ENCODE measurements at places on chromosomes 6 and 20.

DNA sequence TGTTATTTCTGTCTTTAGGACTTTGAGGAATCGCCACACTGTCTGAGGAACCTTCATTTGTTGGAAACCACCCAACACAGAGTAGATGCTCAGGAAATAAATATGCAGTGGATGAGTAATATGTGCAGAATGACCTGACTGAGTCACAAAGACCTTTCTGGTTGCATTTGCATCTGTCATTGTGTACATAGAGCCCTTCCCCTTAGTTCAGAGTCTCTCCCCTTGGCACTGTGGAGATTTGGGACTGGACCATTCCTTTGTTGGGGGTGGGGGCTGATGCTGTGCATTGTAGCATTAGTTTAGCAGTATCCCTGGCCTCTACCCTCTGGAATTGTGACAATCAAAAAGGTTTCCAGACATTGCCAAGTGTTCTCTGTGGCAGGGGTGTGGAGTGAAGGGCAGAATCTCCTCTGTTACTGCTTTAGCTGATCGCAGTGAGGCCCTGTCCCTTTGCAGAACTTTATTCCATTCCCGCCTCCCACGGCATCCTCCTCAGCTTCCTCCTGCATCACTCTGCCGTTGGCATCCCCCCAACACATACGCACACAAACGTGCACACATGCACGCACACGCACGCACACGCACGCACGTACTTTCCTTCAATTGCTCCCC, 64.5 kb downstream of the EYA2 start:
- no peak for DNase-seq

DNA sequence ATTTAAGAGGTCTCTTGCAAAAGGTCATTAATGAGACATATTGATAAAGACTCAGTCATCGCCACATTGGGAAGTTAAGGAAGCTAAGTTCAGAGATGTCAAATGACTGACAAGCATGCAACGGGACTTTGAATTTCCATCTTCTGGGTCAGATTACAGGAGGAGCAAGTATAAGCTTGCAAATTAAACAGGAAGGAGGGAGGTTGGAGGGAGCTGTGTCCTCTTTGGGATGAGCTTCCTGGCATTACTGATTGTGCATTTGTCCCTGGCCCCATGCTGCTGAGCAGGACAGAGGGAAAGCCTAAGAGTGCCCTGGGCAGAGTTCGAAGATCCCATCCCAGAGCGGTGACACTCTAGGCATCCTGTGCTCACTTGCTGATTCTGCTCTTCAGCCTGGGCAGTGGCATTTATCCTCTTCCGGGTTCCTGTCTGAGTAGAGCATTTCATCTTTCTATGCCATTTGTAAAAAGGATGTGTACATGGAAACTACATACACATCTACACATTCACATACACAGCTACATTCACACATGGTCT, 40.5 kb downstream of the SLC22A1 start:
- no peak for DNase-seq

DNA sequence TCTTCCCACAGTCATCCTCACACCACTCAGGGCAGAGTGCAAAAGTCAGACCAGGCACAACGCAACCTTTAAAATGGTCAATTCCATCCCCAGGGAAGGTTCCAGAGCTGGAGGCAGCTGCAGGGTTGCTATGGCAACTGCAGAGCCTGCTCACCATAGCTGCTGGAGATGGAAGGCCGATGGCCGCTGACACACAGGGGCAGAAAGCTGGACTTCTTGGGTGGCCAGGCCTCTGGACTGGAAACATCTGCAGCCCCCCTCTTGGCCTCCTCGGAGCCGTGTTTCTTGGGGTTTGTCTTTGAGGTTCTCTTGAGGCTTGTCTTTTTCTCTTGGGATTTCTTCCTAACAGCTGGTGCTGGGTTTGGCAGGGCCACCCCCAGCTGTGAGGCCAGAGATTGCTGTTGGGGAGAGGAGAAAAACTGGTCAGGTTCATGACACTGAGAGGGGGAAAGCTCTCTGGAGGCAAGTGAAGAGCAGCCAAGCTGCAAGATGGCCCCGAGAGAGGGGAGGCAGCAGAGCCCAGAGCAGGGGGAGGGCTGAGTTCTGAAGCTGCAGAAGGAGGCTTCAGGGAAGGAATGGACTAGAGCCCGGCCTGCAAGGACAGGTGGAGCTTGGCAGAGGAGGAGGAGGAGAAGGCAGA, 10.2 kb downstream of the BNIP5 start:
- DNase-seq: peak; percentile 19

DNA sequence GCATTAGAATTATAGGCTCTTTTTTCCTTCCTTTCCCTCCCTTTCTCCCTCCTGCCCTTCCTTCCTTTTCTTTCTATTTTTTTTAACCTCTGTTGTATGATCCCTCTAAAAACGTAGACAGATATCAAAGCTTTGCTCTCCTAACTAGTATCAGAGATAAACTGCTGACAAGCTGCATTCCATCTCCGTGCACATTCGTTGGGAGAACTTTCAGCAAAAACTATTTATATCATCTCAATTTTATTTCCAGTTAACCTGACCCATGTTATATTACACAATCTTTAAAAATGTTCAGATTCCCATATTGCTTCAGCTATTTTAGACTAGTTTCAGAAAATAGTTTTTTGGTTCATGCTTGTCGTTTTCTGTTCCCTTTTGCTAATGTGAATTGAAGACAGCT, 47.3 kb downstream of the RNF217 start:
- no peak for DNase-seq

GRCh38 chr6:13484138-13484708, 3.2 kb downstream of the GFOD1 start:
- no peak for DNase-seq

- no peak for DNase-seq
Measured at GRCh38 chr20:62369815-62370114, 2.7 kb upstream of the LAMA5 start.

DNA sequence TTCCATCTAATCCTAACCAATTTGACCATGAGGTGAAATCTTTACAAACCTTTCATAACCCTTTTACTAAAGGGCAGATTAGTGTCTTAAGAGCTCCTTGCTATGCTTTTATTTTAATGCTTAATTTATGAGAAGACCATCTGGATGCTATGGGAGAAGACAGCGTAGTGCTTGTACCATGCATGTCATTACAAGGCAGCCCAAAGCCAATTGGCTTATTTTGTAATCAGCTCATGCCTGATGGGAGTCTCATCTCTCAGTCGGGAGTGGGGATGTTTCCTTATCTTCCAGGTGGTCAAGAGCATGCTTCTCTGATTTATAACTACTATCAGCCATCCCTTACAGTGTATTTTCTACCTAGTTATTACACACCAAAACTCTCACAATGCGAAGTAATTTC, 304.7 kb downstream of the FARS2 start:
- no peak for DNase-seq

DNA sequence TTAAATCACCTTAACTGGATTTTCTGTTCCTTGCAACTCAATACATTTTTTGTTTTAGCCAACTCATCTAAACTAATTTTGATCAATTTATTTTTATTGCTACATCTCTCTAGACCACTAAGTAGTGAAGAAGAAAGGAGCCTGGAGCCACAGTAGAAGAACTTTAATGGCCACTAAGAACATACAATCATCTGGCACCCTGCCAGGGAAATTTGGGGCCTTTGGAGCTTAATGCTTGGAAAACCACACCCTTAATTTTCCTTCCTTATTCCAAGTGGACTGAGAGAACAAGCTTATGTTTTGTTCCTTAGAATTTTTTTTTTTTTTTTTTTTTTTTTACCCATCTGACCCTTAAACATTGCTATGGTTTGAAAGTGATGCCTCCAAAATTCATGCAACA, 12.0 kb upstream of the GMDS start:
- no peak for DNase-seq

GRCh38 chr20:31707258-31707615, 15.4 kb downstream of the BCL2L1 start:
- no peak for DNase-seq

DNA sequence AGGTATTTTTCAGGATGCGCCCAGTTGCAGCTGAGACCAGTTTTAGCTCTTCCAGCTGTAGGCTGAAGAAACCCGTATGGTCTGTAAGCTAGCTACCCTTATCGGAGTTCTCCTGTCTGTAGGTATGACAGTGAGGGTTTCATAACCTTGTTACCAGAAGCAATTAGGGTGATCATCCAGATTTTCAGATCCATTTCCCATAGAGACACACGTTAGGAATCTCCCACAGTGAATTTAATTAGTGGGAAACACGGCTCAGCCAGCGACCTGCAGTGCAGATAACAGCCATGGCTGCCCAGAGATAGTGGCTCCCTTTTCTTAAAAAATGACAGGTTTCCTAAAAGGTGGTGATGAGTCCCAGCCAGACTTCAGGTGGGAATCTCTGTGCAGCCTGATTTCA, 111.1 kb downstream of the BTBD3 start:
- no peak for DNase-seq

DNA sequence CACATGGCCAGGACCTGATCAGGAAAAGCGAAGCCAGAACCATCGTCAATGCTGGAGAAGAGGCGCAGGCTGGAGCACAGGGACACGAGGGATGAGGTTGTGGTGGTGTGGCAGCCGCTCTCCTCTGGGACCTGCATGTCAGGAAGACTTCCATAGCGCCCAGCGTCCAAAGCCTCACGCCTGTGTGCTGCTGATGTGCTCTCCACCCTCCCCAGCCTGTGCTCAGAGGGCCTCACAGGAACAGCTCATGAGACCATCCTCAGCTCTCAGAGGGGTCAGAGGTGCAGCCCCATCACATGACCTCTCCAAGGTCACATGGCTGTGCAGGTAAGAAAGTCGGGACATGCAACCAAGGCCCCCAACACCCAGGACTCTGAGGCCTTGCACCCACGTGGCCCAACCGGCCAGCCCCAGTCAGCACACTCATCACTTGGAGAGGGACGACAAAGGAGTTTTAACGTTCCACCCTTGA, 84.4 kb downstream of the NINL start:
- DNase-seq: no peak

- DNase-seq: no peak
Measured at GRCh38 chr20:20747298-20747697, 34.9 kb upstream of the RALGAPA2 start.

DNA sequence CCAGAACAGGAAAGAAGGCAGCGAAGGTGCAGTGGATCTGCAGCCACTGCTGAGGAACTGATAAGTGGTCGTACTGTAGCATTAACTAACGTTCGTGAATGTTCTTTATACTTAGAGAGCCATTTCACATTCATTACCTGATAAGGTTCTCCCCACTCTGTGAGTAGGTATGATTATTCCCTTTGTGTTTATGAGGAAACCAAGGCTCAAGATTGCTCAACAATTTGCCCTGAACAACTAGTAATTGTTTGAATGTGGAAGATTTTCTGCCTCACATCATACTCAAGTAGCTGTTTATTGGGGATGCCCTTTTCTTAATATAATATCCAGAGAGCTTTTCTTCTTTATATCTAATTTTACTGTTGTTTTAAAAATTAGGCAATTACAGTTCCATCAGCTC, 24.9 kb upstream of the ELOVL5 start:
- no peak for DNase-seq

DNA sequence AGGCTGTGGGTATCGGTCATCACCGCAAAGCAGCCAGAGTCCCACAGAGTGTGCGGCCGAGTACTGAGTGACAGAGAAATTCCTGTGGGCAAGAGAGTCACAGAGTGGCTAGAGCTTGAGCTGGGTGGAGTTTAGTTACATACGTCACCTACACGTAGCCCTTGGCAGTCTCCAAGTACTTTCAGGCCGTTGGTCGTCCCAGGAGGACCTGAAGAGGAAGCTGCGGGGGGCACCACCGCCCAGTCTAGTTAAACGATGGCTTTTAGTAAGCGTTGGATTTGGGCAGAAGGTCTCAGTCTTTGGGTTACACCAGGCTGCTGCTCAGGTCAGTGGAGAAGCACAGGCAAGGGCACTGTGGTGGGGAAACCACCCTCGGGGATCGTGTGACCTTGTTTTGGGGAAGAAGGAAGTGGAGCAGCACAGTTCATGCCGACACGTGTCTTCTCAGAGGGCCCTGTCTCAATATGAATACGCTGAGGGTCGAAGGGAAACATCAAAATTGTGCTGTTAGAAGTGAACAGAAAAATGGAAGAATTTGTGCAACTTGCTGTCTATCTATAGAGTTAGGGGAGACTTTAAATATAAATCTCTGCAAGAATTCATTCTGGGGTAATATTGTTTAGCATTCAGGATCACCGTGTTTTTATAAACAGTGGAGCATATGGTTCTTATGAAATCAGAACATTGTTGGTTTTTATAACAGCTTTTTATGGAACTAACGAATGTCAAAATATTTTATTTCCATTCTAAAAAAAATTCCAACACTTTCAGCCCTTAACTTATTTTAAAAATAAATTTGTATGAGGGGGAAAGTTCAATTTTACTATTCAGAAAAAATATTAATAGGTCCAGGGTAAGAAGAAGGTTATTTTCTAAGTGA, 28.6 kb downstream of the KIF25 start:
- no peak for DNase-seq

- peak; percentile 51 for DNase-seq
Measured at GRCh38 chr20:44700306-44700705, 14.9 kb upstream of the CCN5 start.

GRCh38 chr6:13262302-13263230, 65.8 kb downstream of the TBC1D7 start:
- DNase-seq: no peak

GRCh38 chr20:32458061-32458836, 100.1 kb downstream of the ASXL1 start:
- DNase-seq: no peak

GRCh38 chr6:31513456-31514165, 15.2 kb upstream of the MCCD1 start:
- no peak for DNase-seq

GRCh38 chr6:3383525-3383924, 73.3 kb downstream of the SLC22A23 start:
- no peak for DNase-seq

- no peak for DNase-seq
Measured at GRCh38 chr6:48713612-48714011, 602.6 kb upstream of the PTCHD4 start.

GRCh38 chr20:910132-910869, 5.8 kb downstream of the ANGPT4 start:
- no peak for DNase-seq

All from NCI-H1092 treated with DMSO at 0.1 percent for 48 hours (cell line).